ENCODE measurements at places on chromosomes 3 and 15.

GRCh38 chr15:61687124-61687523 lies 373.1 kb downstream of the VPS13C start:
- DNase-seq, result no peak

DNA sequence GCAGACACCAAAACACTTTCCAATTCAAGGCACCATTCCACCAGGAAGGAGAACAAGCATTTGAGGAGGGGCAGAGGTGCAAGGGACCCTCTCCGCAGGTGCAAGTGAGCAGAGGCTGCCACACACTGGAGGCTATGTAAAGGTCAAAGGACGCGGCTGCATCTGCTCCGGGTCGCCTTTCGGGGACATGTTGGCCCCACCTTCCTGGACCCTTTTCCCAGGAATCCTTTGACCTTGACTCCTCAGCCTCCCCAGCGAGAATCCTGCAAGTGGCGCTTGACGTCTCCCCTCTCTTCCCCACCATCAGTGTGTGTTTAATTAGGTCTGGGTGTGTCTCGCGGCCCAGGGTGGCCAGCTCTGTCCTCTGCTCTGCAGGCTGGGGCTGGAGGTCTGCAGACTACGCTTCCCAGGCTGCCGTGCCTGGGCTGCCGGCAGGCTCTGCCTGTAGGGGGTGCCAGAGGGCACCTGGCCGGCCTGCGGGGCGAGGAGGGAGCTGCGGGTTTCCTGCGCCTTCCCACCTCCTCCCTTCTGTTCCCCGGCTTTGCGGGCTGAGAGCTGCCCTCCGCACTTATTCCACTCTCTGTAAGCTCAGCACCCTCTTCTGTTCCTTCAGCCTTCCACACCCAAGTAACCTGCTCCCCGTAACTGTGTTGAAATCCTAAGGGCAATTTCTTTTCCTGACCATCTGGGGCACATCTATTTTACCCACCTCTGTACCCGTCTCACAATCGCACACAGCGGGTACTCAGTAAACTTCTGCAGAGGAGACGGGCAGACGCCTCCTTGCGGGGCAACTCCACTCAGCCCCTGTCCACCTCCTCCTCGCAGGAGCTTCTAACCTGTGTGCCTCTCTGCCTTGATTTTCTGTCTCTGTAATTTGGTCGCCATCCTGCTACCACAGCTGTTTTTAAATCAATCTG lies 129.8 kb downstream of the NSMCE3 start:
- peak; percentile 49 for DNase-seq

DNA sequence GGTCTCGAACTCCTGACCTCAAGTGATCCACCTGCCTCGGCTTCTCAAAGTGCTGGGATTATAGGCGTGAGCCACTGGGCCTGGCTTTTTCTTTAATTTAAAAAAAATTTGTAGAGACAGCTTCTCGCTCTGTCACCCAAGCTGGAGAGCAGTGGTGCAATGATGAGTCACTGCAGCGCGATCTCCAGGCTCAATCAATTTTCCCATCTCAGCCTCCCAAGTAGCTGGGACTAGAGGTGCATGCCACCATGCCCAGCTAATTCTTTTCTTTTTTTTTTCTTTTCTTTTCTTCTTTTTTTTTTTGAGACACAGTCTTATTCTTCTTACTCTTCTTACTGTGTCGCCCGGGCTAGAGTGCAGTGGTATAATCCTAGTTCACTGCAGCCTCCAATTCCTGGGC lies 19.8 kb downstream of the TUBGCP4 start:
- DNase-seq, result no peak

GRCh38 chr3:15808679-15809310 lies 11.0 kb upstream of the ANKRD28 start:
- no peak for DNase-seq

GRCh38 chr15:89003865-89004725 lies 84.2 kb upstream of the ABHD2 start:
- DNase-seq, result peak; percentile 48

DNA sequence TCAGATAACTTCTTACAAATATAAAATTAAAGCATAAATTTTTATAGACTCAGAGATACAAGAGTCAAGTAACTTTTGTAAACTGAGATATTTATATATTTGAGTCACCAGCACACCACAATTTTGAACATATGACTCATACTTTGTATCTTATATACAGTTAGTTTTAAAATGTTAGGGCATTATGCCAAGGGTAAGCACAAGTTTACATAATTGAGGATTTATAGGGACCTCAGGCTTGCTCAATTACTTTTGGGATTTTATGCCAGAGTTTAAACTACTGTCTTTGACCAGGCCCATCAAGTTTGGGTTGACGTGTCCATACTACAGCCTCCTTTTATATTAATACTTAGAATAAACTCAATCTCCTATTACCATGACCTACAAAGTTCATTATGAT lies 7.4 kb upstream of the FGF7 start:
- DNase-seq, result no peak

Data from Ammon's horn (tissue), 1 donor.